ENCODE measurements at places on chromosomes 6 and 20.

GRCh38 chr6:50021894-50022293 lies at the start of gene DEFB110:
DEFB110 (minus strand) TSS chr6:50021994; CDS start chr6:50021935, 59 bp downstream.
- no peak for DNase-seq

DNA sequence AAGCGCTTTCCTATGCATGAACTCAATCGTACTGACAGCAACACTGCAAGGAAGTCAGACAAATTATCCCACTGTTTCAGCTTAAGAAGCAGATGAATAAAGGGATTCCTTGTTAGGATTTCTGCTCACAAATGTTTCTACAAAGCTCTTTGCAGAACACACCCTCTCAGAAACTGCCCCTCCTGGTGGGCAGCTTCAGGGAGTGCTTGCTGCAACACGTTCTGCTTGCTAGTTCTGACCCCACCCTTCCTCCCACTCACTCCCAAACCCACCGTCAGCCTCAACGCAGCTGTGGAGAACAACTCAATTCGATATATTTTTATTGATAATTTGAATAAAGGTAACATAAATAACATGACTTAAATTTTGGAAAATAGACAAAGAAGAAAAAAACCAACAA lies 250.8 kb upstream of the PRDM1 start:
- no peak for DNase-seq

DNA sequence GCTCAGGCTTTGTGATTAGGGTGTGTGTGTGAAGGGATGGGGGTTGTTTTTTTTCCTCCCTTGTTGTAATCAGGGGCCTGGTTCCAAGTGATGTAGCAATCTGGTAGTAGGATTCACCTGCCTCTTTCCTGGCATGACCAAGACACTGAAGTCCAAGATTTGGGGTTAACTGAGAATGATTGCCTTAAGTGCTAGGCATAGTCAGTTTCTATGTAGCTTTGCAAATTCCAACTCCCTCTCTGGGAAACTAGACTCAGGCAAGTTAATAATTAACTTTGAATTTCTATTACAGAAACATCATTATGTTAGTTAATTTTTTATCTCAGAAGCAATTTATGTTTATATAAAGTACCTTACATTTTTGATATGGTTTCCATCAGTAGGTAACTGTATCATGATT lies 43.6 kb downstream of the NUS1 start:
- no peak for DNase-seq

DNA sequence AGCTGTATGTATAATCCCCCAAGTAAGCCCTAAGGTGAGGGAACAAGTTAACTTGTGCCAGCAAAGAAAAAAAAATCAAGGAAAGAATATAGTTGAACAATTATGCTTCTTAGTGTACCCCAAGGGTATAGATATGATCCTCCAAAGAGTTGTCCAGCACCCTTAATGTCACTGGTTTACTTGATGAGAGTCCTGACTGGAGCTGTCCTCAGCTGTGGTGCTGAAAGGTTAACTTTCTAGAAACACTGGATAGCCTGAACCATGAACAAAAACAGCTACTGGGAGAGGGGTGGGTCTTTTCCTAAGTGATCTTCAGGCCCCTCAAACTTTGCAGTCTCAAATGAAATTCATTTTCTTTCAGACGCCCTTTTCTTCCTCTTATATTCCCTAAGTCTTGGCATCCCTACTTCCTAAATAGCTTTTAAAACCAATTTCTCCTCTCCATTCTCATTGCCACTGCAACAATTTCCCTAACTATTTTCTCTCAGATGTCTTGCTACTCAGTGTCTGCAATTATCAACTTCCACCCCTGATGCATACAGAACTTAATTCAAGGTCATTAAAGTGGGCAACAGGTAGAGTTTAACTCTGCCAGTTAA lies 83.5 kb upstream of the PROKR2 start:
- no peak for DNase-seq

DNA sequence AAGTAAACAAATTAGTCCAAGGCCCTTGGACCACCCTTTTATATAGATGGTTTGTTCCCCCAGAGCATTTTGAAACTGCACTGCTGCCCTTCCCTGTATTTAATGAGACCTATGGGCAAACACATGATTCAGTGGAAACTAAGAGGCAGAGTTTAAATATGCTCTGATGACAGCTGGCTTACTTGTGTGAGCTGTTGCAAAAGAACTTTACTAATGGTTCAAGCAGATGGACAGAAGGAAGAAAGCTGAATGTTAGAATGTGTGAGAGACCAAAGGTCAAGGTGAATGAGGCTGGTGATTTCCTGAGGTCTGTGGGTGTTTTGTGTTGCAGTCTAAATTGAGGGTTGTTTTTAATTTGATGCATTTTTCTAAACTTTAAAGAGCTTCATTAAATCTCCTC lies 123.0 kb upstream of the CEP162 start:
- no peak for DNase-seq

GRCh38 chr20:11496380-11496779 lies 421.3 kb upstream of the BTBD3 start:
- DNase-seq = no peak

DNA sequence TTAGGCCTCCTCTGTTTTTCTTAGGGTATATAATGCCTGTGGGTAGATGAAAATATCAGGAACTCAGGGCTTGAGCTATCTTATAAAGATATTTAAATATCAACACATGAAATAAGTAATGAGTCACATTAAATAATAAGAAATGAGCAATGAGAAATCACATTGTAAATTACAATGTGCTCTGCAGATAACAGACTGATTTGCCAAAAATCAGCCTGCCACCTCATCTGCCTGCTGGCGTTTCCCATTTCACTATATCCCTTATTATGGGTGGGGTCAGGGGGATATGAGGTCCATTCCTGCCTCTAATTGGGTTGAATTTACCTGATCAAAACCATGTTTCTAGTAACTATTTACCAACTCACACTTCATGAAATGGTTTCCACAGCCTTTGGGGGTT lies 335.2 kb downstream of the CDC5L start:
- DNase-seq = no peak

DNA sequence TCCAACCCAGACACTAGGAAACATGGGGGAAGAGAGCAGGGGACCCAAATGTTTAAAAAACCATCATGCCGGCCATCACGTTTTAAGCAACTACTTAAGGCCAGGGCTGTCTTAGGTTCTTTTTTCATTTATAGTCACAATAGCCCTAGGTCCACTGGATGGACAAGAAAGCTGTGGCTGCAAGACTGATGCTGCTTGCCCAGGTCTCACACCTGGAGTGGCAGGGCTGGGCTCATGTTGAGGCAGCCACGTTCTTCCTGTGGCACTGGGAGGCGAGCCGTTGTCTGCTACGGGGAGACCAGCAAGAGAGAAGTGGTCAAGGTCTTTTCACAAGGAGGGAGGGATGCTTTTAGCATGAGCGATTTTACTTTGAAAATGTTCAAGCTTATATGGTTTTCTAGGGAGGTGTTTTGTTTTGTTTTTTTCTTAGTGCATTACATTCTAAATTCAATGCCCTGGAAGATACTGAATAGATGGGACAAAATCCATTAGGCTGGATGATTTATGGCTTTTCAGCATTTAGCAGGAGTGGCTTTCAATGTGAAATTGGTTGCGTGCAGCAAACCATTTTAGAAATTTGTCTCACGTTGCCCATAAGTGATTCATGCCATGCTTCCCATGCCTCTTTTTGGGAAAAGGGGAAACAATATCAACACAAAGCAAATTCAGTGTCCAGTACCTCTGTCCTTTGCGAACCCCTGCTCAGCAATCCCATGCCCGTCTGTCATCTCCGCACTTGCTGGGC lies 106.6 kb upstream of the SNX9 start:
- DNase-seq = no peak

DNA sequence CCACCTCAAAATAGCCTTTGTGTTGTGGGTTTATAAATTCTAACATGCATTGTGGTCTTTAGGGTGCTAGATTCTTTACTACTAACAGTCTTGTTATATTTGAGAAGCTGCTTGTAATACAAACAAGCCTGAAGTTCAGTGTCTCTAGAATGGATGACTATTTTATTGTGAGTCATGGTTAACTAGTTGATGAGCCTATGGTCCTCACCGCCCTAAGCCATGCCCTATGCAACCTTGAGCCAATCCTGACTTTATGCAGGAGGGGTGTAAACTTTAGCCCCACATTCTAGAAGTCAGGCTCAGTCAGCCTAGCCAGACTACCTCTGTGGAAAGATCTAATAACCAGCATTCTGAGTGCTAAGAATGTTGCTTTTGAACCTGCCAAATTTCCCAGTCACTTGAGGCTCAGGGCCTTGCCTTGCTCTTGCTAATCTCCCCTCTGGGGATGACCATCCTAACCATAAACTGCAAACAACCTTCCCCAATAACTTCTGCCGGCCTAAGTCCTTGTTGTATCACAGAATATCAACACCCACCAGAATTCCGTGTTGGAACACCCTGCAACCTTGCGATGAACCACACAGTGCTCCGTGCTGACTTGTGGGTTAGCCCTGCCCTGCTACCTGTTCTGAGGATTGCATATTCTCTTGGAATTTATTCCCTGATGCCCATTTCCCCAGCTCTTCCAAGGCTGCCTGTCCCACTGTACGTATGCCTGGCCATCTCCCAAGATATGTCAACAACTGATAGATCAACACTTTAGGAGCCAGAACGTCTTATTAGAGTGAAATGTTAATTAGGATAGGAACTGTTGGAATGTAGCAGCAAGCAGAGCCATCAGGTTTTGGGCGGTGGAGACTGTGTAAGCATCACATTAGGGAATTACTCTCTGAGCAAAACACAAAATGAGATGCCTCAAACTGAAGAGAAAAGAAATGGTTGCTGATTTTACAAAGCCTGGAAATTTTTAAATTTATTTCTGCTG lies 71.7 kb upstream of the CEP85L start:
- DNase-seq = no peak

DNA sequence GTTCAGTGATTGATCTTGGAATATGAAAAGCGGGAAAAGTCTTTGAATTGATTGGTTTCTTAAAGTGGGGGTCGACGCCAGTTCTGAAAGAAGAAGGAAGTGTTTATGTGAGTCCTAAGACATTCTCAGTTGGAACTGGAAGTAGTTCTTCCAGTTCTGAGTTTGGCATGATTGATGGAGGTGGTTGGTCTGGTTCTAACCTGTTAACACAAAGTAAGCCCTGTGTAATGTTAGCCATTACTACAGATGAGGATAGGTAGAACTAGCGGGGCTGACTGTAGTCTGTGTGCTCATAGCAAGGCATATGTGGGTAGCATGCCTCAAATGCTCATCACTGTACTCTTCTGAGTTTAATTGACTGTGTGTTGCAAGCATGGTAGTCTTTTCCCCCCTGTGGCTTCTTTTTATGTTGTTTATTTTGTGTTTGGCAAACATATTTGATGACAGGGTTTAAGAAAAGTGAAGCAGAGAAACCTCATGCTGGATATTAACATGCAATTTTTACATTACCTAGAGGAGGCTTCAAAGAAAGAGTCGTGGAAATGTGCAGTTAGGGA lies 24.9 kb downstream of the CITED2 start:
- no peak for DNase-seq

GRCh38 chr20:62066983-62067433 lies 1.3 kb upstream of the TAF4 start:
- DNase-seq = no peak

DNA sequence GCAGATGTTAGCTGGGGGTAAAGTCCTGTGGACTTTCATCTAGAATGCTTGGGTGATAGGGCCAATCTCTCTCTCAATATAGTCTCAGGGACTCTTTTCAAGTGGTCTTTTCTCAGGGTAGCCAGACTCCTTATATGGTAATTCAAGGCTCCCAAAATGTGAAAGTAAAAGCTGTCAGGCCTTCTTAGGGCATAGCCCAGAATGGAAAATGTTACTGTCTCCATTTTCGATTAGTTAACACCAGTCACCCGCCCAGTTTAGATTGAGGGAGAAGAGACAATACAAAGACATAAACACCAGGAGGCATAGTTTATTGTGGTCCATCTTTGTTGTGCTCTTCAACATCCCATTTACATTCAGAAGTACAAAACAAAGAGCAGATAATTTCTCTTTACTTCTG lies 295.8 kb downstream of the EPHA7 start:
- DNase-seq = no peak

DNA sequence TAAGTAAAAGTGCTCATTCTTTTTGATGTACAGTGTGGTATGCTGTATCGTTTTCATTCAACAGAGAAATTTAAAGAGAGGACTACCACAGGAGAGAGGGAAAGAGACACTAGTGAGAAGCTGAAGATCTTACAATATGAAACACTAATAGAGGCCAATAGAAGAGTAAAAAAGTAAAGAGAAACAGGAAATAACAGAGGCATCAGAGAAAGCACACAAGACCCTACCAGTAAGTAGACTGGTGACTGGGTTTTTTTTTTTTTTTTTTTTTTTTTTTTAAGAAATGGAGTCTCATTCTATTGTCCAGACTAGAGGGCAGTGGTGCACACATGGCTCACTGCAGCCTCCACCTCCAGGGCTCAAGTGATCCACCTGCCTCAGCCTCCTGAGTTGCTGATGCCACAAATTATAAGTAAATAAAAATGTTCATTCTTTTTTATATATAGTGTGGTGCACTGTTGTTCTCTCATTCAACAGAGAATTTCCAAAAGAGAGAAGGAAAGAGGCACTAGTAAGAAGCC lies 18.8 kb downstream of the ELOVL4 start:
- DNase-seq = no peak

- DNase-seq = no peak
These were observed 3.9 kb upstream of the SRSF3 start for GRCh38 chr6:36590237-36590636.

DNA sequence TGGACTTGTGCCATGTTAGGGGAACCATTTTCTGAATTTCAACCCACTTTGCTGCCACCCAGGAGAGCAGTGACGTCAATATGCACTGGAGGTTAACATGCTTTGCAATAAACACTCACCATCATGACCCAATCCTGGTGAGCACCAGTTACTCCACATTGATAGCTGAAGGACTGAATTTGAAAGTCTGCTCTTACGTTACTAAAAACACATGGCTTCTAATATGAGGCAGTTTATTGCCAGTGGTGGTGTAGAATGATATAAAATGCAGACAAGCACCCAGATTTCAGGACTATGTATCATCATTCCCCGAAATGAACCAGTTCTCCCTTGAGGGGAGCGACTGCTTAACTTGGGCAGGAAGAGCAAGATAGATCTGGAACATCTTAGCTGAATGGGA lies 23.8 kb downstream of the RFPL4B start:
- no peak for DNase-seq

DNA sequence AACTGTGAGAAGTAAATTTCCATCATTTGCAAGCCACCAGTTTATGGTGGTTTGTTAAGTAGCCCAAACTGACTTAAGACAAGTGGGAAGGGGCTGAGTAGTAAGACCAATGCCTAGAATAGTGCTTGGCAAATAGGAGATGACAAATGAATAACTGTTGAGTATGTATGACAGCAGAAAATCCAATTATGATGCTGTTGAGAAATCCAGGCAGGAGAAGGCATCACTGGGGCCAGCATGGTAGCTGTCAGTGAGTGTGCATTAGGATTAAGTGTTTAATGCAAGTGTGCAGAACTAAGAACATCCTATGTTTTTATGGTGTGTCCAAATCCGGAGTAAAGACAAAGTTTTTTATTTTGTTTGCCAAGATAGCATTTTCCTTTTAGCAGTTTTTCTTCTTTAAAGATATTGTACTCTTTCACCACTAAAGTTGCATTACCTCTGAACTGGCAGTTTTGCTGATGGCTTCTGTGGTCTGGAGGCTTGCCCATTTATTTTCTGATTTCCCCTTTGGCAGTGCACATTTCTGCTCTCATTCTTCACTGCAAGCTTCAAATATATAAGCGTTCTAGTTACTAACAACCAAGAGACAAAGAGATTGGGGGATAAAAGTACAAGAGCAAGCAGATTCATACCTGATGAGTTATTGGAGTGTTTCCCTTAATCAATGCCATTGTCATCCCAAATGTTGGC lies 289.7 kb downstream of the KCNQ5 start:
- no peak for DNase-seq

GRCh38 chr6:160040055-160040454 lies 71.2 kb downstream of the IGF2R start:
- no peak for DNase-seq

- DNase-seq = no peak
These were observed 315.1 kb downstream of the HDGFL1 start for GRCh38 chr6:22884456-22884855.
